Activated naive CD4-positive, alpha-beta T cell treated with Interleukin-2 at 50 U/mL for 16 hours (primary cell): ENCODE measurements at places on chromosomes 5 and 9.

GRCh38 chr9:80615964-80616363 is 1044.2 kb downstream of the TLE4 start:
- no peak for DNase-seq

DNA sequence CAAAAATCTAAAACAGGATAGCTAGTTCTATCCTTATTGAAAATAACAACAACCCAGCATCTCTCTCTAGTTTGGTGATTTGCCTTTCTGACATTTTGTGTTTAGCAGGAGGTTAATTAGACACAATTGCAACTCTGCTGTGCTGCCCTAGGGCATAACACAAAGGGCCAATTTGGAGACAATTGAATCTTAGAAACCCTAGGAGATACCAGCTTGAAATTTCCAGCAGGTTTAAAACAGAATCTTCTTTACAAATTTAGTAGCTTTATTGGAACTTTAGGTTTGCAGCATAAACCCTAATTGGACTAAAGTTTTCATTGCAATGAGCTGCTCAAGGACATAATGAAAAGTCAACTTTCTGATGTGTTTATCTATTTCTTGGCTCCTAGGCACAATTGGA is 166.7 kb upstream of the FER start:
- DNase-seq: no peak

DNA sequence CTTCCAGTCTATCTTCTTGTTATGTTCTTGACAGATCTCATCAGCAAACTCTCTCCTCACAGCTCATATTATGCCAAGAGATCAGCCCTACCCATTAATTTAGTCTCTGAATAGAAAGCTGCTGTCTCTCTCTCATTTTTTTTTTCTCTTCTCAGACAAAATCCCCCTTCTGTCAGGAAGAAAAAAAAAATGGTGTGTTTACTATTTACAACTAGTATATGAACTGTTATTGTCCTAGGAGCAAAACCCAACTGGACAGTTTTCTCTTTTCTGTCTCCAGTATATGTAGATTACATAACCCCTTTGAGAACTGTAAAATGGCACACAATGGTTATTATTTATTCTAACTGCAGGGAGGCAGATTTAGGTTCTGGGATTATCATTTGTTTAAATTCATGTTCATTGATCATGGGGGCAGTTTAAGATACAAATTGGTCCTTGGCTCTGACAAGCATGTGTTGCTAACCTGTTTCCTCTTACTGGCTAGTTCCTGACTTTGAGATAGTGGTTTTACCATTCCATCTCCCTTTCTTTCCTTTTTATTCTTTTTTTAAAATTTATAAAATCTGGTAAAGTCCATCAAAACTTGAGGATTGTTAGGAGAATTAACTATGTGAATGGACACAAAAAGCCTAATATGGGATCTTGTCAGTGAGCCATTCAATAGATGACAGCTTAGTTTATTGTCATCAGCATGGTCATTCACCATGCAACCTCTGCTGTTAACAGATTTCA is 210.0 kb upstream of the PAPPA start:
- no peak for DNase-seq

DNA sequence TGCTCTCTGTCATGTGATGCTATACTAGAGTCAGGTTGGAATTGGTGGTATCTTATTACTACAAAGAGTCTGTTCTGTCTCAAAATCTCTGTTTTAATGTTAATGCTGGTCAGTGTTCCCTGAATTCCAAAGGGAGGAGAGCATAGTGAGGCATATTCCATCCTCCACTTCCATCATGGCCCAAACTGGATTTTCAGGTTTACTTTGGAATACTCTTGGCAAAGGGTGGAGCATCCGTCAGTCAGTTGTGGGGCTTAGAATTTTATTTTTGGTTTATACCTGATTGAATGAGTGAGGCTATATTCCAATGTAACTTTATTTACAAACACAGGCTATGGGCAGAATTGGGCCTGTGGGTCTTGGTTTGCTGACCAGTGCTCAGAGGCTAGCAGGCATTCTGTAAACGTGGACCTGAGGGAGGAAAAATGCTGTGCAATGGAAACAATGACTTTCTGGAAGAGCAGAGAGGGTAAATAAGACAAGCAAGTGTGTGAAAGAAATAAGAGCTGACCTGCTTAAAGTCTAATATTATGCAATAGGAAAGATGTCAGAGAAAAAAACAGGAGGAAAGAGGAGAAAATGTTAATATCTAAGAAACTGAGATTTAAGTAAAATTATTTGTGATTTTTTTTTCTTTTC is 106.2 kb upstream of the CLINT1 start:
- DNase-seq: no peak

DNA sequence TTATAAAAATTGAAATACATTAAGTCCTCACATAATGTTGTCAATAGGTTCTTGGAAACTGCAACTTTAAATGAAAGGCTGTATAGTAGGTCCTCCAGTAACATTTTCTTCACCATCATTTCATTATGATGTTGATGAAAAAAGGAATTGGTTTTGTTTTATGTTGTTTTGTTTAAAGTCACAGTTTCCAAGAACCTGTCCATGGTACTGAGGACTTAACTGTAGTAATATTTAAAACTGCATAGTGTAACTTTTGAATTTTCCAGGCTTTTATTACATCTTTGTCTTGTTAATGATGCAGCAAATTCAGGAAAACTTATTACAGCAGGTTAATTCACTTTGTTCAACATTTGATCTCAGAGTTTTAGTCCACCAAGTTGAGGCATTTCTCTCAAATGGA is 11.6 kb downstream of the SECISBP2 start:
- no peak for DNase-seq

DNA sequence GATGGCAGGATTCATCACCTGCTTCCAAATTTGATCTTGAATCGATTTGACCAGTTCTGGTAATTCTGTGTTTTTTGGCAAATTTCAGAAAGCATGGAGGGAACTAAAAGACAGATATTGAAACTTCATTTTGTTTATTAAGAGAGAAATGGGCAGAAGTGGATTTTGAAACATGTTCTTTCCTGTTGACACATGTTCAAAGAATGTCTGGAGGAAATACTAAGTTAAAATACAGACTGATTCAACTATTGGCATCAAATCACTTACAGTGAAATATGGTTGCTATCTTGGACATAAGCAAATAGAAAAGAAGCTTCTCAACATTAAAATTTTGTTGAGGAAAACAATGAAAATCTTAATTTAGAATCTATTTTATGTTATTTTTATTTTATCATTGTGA is 19.3 kb upstream of the GZMK start:
- DNase-seq: no peak

GRCh38 chr5:52922384-52922783 is 66.8 kb upstream of the ITGA2 start:
- DNase-seq: no peak

DNA sequence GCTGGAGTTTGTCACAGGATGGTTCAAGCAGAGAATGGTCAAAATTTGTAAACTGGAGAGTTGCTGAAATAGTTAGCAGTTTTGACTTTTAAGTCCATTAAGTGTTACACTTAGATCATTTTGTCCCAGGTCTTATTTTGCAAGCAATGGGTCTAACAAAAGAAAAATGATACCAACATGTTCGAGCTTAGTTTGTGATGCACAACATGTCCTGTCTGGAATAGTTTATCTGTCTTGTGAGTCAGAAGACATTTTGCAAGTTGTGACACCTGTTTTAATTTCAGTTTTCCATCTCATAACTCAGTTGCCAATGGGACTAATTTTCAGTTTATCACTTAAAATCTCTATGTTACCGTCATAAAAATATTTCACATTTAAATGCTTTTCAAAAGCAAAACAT is 929.8 kb downstream of the CDH18 start:
- DNase-seq: no peak

GRCh38 chr5:133675376-133676154 is 63.2 kb upstream of the FSTL4 start:
- no peak for DNase-seq

GRCh38 chr5:117759849-117760499 is 1185.4 kb upstream of the SEMA6A start:
- no peak for DNase-seq

DNA sequence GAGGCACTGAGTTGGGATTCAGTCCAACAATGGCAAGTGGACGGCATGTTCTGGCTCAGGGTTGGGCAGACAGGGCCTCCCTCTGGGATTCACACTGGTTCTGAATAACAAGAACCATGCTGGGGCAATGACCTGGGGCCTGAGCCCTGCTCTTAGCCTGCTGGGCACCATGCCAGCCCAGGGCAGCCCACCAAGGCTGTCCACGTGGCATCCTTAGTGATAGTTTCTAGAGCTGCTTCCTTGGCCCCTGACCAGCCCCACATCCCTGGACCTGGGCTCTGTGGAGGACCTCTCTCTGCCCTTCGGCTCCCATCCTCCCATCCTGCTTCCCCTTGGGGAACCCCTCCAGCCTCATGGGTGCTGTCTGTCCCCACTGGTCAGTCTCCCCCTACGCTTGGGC is 22.3 kb upstream of the OLFM1 start:
- DNase-seq: no peak

DNA sequence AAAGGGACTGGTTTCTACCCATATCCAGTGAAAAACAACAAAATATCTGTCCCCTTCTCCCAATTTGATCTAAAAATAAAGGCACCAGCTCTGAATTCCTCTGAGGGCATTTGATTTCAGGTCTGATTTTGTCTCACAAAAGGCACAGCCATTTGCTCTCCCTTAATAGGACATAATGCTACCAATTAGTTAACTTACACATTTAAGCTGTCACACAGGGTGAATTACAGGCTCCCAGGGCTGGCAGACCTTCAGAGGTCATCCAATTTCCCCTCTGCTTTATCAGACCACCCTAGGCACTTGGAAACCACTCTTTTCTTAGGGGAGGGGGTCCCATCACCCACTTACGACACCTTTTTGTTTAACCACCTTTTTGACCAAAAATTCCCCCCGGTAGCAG is 319.9 kb downstream of the SPOCK1 start:
- DNase-seq: no peak

GRCh38 chr5:94522117-94522516 is 96.3 kb downstream of the KIAA0825 start:
- no peak for DNase-seq

GRCh38 chr5:22651355-22651754 is 201.8 kb downstream of the CDH12 start:
- no peak for DNase-seq

GRCh38 chr5:93831449-93831848 is 90.0 kb upstream of the POU5F2 start:
- no peak for DNase-seq

DNA sequence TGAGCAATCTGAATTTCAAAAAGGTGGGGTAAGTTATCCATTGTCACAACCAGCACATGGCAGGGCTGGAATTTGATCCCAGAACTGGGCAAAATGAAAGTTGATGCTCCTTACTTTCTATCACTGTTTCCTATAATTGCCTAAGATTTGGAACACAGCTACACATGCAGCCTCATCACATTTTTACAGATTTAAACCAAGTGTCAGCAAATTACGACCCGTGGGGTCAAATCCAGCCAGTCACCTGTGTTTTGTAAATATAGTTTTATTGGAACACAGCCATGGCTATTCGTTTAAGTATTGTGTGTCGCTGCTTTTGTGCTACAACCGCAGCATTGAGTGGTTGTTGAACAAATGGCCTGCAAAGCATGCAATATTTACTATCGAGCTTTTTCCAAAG is 94.3 kb downstream of the SREK1 start:
- DNase-seq: no peak

GRCh38 chr9:124352616-124353015 is 62.6 kb downstream of the PSMB7 start:
- no peak for DNase-seq

DNA sequence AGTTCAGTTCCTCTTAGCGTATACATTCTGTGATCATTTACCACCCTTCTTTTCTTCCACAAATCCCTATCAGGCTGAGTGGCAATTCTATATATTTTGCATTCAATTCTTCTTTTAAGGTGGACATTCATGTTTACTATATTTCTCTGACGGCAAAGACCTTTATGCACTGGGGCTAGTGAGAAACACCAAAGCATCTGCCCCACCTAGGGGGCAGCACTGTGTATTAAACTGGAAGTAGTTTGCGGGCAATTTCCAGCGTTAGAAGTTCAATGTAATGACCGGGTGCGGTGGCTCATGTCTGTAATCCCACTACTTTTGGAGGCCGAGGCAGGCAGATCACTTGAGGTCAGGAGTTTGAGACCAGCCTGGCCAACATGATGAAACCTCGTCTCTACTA is 27.9 kb upstream of the FBXL7 start:
- no peak for DNase-seq

DNA sequence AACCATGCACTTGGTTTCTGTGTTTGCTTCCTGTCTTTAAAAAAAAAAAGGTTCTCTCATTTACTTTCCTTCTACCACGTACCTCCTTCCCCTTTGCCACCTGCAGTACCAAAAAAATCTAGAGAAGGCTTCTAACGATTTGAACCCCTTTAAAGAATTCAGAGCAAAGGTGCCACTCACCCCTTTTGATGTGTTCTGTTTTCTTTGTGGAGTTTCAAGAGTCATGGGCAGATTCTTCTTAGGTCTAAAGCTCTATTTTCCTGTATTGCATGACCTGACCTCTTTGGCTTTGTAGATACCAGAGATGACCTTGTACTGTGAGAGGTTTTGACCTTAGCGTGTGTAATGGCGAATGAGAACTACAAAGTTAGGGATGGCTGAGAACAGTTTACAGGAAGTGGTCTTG is 29.0 kb downstream of the TXNDC8 start:
- no peak for DNase-seq

DNA sequence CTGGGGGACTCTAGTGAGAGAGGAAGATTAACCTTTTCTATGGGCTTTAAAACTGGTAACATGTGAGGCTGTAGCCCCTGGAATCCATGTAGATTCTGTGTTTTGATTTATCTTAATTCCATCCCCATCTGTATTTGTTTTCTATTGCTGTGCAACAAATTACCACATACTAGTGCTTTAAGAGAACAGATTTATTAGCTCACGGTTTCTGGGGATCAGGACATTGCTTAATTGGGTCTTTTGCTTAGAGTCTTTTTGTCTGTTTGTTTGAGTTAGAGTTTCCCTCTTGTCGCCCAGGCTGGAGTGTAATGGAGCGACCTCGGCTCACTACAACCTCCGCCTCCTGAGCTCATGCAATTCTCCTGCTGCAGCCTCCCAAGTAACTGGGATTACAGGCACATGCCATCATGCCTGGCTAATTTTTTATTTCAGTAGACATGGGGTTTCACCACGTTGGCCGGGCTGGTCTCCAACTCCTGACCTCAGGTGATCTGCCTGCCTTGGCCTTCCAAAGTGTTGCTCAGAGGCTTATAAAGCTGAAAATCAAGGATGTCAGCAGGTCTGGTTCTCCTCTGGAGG is 29.9 kb upstream of the GNA14 start:
- no peak for DNase-seq

- no peak for DNase-seq
Measured at GRCh38 chr5:78547731-78548615, 100.6 kb downstream of the LHFPL2 start.

DNA sequence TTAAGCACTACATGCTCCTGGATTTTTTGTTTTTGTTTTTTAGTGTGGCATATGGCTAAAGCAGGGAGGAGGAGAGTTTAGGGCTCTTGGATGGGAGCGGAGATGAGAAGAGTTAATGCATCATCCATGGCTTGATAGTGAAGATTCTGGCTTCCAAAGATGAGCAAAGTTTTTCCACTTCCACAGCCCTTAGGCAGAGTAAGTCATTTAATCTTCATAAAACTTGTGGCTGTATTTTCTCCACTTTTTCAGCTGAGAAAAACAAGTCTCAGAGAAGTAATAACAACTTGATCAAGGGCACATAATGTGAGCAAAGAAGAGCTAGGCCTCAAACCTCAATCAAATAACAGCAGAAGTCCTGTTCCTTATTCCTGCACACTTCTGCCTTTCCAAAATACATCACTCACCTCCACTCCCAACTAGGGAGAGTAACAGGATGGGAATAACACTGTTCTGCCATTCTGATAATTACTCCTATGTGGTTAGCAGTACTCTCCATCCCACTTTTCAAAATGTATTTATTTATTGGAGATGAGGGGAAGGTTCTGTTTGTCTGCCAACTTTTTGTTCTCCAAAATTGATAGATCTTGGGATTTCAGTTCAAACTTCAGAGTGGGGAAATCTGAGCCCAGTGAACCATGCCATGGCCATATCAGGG is 53.7 kb upstream of the DPYSL3 start:
- no peak for DNase-seq
